ENCODE measurements at places on chromosomes 16 and 17.

DNA sequence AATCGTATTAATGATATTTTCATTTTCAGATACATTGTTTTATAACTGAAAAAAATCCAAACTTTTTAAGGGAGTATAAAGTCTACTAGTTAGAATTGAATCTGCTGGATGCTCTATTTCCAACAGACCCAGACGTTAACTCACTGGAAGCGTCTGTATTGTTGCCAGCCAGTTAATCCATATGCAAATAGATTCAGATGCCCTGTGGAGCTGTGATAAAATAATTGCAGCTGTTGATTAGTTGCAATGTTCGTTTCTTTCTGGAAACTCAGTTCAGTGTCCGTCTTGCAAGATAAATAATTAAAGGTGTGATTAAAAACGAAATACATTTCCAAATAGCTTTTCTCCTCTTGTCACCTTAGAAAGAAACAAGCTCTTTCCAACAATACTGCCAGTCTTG is 5.1 kb upstream of the GNA13 start:
- no peak for DNase-seq

DNA sequence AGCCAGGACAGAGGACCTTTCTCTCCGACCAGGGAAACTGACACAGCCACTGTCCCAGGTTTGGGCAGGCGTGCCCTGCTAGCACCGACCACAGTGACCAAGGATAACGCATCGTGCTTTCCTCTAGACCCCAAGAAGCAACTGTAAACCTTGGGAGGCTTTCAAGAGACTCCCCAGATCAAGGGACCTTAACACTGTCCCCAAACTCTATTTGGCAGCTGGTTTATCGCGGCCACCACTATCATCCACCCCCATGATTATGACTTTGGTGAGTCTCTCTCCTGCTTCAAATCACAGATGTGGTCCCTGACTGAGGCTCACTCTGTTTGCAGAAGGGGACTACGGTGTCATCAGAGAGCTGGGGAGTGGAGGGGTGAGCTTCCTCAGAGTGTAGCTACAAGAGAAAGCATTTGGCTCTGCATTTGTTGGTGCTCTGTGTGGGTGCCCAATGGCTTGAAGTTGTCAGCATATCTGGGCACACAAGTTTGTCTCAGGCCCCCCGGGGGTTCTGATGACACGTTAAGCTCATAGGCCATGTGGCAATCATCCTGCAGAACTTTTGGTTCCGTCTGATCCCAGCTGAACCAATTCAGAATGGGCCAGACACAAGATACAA is 408.0 kb downstream of the SLC39A11 start:
- DNase-seq: no peak

- no peak for DNase-seq
Measured at GRCh38 chr16:86201746-86202145, 302.8 kb downstream of the IRF8 start.

DNA sequence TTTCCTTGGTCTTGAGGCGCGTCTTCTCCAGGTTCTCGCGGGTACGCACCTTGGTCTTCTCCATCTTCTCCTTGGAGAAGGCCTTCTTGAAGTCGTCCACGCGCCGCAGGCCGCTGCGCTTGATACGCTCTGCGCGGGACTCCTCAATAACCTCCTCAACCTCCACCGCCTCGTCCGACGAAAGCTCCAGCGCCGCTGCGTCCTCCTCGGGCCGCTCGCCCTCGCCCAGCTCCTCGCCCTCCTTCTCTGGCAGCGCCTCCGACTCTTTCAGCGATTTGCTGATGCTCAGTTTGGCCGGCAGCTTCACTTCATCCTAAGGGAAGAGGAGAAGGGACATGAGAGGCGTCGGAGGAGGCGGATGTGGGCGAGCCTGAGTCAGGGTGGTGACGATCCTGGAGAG is 16.8 kb upstream of the STAT3 start:
- no peak for DNase-seq

DNA sequence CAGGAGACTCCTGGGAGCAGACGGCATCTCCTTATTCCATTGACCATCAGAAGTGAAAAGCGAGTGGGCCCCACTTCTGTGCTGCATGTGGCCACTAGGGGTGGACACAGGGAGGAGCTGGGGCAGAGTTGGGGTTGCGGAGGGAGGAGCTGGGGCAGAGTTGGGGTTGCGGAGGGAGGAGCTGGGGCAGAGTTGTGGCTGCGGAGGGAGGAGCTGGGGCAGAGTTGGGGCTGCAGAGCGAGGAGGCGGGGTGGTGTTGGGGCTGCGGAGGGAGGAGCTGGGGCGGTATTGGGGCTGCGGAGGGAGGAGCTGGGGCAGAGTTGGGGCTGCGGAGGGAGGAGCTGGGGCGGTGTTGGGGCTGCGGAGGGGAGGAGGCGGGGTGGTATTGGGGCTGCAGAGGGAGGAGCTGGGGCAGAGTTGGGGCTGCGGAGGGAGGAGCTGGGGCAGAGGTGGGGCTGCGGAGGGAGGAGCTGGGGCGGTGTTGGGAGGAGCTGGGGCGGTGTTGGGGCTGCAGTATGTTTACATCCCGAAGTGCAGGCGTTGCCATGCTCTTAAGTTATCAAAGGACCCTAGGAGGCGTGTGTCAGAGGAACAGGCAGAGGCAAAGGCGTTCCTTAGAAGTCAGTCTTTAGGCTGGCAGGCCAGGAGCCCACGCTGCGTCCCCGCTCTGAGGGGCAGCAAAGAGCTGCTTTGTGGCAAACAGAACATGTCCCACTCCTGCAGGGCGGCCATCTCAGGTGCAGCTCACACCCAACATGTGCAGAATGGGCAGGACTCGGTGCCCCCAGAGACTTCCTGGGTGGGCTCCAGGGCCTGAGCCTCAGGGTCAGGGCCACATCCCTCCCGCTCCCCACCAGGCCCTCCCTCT is 76.0 kb downstream of the ZNF778 start:
- DNase-seq: no peak

DNA sequence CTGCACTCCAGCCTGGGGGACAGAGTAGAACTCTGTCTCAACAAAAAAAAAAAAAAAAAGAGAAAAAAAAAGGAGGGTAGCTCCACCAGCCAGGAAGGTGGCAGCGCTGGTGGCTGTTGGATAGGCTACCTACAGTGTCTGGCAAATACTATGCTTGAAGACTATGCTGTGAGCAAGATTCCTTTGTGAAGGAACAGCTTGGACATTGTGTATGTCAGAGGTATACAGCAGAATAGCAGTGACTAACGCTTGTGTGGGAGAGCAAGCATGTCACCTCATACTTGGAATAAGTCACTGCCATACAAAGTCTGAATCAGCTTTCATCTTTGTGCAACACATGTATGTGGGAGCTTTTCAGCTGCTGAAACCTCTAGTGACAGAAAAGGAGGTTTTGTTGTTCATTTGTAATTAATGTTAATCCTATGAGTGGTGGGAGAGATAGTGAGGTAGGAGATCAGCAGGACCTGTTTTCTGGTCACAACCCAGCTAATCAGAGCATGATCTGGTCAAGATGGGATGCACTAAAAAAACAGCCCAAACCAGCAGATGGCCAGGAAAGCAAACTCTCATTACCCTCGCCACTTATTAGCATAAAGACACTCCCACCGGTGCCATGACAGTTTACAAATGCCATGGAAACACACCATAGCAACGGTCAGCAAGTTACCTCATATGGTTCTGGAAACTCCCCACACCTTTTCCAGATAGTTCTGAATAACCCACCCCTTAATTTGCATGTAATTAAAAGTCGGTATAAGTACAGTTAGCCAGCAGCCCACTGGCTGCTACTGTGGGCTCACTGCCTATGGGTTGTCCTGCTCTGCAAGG is 6.8 kb upstream of the ITGAD start:
- no peak for DNase-seq

GRCh38 chr16:81601008-81601428 is 156.4 kb downstream of the CMIP start:
- DNase-seq: no peak

GRCh38 chr16:47779201-47780016 is 318.3 kb downstream of the PHKB start:
- DNase-seq: no peak

GRCh38 chr16:83899978-83900377 is 1.1 kb downstream of the MLYCD start:
- DNase-seq: no peak

DNA sequence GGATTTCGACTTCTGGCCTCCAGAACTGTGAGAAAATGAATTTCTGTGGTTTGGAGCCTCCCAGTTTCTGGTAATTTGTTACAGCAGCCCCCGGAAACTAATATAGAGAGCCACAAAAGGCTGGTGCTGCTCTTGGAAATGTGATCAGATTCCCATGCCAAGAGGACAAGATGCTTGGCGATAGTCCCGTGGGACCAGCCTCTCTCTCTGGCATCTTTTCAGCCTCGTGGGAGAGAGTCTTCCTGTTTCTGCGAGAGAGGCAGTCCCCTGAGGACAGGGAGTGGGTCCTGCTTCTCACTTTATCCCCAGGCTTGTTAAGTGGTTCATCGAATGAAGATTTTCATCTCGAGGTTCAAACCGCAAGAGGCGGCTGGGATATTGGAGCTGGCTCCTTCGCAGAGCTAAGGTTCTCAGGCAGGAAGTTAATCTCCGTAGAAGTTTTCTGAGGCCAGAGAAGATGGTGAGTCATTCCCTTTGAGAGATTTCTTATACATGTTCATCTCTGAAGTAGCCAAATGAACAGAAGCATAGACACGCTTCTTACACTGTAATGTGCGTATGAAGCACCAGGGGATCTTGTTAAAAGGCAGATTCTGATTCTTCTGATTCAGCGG is 211.6 kb upstream of the SDK2 start:
- peak; percentile 8 for DNase-seq

GRCh38 chr16:568401-569258 is 1.1 kb upstream of the PIGQ start:
- DNase-seq: no peak

GRCh38 chr17:50631195-50631907 is 3.3 kb upstream of the ABCC3 start:
- DNase-seq: no peak

DNA sequence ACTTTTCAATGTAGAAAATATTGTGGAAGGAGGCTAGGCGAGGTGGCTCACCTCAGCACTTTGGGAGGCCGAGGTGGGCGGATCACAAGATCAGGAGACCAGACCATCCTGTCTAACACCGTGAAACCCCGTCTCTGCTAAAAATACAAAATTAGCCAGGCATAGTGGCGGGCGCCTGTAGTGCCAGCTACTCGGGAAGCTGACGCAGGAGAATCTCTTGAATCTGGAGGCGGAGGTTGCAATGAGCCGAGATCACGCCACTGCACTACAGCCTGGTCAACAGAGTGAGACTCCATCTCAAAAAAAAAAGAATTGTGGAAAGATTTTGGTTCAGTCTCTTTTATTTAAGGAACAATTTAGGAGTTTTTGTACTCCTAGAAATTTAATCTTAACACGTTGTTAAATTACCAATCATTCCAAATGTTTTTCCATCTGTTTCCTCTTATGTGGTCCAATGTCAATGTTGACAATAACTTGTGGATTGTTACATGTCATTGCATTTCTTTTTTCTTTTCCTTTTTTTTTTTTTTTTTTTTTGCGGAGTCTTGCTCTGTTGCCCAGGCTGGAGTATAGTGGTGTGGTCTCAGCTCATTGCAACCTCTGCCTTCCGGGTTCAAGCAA is 124.6 kb upstream of the HAS3 start:
- DNase-seq: no peak

DNA sequence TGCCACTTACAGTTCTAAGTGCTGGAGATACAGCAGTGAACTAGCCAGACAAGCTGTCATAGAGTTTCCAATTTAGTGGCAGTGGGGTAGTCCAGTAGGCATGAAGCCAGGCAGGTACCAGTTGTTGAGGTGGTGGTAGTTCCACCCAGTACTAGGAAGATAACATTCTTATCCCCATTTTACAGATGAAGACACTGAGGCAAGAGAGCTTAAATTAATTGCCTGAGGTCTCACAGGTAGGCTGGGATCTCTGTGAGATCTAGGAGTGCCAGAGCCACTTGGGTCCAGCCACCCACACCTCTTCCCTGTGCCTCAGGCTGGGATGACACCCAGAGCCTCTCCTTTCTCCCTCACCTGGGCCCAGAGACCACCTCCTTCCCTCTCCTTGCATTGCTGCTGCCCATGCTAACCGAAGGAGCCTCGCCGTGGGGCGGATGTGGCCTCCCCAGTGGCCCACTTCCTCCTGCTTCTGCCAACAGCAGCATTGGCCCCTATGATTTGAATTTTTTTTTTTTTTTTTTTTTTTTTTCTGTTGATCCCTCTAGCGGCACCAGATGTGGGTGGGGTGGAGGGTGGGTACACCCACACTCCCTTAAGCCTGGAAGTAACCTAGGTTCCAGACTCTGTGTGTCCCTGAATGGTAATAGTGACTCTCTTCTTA is 114.0 kb downstream of the PRKCB start:
- DNase-seq: no peak

All from GM04504 (cell line).